Cardiac fibroblast (primary cell): ENCODE measurements at places on chromosomes 1 and 21.

DNA sequence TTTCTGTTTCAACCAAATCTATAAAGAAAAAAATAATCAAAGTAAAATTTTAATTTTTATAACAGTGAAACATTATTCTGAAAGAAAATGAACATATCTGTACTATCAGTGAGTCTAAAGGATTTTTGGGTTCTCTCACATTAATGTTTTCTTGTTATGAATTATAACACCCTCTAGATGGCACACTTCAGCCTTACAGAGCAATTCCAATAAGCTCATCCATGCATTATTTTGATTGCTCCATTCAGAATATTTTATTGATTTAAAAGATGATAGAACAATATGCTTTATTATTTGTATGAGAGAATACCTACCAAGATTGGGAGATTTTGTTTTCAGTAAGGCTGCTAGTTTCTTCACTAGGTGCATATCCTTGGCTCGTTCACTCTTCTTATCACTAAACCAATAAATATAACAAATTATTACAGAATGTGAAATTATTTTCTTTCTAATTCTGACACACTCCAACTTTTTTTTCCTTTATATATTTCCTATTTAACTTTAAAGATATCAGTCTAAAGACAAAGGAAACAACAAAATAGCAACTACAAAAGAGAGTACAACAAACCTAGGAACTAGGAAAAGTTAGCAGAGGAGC, 82.4 kb downstream of the RAB3GAP2 start:
- DNase-seq: peak; percentile 60

DNA sequence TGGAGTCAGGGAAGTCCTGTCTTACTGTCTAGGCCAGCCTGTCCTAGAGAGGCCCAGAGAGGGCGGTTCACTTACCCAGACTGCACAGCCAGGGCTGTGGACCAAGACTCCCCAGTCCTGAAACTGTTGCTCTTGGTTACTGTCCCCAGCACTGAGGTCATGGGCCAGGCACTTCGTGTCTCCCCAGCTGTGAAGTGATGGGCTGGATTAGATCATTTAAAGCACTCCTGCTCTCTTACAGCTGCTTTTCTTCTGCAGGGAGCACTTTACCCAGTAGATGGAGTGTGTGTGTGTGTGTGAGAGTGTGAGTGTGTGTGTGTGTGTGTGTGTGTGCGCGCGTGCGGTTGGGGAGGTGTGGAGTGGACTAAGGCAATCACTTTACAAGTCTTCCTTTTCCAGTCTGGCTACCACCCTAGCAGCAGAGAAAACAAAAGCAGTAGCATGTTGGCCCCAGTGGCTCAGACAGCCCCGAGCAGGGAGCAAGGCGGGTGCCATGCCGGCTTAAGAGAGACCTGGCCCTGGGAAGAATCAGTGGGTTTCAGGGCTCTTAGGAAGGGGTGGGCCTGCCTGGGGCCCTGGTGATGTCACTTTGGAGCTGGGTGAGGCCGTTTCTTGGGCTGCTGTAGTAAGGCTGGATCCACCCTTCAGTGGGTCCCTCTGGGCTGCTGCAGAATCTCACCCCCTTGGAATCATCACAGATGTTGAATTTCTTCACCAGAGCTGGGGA, 2.4 kb downstream of the SPSB1 start:
- DNase-seq: peak; percentile 73

GRCh38 chr1:60861961-60862567, 220.3 kb upstream of the NFIA start:
- no peak for DNase-seq

DNA sequence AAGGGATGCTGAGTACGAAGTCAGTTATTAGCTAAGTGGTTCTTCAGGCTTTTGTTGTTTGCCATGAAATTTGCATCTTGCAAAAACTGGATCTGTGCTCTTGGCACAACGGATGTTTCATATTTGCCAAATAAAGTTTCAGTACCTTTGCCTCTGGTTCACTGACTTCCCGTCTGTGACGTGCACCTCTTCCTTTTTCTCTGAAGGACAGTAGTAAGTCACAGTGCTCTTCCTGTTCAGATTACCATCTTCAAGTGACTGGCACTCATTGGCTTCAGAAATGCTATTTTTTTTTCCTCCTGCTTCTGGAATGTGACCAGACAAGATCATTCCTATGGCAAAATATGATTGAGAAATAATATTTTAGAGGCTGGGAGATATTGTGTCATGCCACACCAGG, 75.9 kb upstream of the GREM2 start:
- DNase-seq: no peak

DNA sequence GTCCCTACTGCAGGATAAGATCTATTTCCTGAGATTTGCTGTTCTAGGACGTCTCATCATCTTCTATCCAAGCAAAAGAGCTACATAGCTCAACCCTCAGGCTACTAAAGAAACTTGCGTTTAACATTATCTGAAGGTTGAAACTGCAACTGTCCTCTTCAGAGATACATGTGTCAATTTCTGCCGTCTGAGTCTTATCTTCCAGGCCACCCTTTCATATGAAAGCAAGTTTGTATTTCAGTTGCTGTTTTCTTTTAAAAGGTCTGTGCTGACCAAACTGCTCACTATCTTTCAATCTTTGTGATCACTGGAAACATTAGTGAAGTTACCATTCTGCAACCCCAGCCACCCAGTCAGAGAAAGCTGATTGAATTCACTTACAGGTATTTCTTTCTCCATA, 108.6 kb upstream of the RAB3GAP2 start:
- no peak for DNase-seq

DNA sequence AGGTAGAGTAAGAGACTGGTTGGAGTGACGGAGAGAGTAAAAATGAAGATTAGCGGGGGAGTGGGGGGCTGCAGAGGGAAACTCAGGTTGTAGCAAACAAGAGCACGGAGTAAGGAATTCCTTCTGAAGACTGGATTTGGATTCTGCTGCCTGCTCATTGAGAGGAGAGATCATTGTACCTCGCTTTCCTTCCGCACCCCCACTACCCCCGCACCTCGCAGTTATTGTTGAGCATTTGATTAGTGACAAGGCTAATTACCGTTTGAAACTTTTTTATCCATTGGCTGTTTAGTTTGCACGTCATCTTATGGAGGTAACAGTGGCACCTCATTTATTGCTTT, 463 bp downstream of the PRPF3 start:
- DNase-seq: peak; percentile 2

GRCh38 chr1:155158991-155159390, 14.1 kb downstream of the KRTCAP2 start:
- no peak for DNase-seq

DNA sequence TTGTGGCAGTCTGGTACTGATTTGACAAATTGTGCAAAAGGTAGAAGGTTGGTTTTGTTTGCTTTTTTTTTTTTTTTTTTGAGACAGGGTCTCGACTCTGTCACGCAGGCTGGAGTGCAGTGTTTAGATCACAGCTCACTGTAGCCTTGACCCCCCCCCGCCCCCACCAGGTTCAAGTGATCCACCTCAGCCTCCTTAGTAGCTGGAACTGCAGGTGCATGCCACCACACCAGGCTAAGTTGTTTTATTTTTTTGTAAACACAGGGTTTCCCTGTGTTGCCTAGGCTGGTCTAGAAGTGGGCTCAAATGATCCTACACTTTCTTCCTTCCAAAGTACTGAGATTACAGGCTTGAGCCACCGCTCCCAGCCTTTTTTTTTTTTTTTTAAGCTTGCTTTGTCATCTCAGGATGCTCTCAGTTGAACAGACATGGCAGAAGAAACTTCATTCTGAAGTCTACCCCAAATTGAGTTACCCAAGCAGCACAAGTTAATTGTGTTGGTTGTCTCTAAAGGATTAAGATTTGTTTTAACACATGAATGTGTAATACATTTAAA, 8.2 kb downstream of the KDM1A start:
- no peak for DNase-seq

GRCh38 chr1:14924455-14925331, 228.9 kb upstream of the TMEM51 start:
- no peak for DNase-seq

- DNase-seq: no peak
Measured at GRCh38 chr21:42114646-42115045, 43.5 kb downstream of the UMODL1 start.

GRCh38 chr1:20634594-20635084, 1.4 kb downstream of the PINK1 start:
- peak; percentile 52 for DNase-seq

DNA sequence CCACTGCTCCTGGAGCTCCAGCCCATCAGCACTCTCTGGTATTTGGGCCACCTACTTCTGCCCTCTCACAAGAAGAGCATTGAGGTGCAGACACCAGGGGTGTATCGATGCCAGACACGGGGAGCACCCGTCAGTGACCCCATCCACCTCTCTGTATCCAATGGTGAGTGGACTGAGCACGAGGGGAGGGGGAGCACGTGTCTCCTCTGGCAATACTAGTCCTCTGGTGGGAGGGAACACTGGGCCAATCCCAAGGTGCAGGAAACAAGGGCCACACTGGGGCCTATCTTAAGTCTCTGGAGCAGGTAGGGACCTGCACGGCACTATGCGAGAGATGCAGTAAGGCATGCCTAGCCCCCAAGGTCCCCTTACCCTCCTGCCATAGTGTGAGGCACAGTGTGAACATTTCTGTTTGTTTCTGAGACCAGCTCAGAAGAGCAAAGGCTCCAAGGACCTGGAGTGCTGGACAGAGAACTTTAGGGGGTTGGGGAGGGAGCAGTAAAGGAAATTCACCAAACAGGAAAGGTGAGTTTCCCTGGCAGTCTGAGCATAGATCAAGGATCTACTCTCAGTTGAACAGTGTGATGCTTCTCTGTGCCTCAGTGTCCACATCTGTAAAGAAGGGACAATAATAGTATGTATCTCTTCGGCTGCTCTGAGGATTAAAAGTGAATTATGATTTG, 2.3 kb downstream of the FCRLB start:
- DNase-seq: no peak

GRCh38 chr1:51788938-51789337, 89.6 kb downstream of the NRDC start:
- no peak for DNase-seq

DNA sequence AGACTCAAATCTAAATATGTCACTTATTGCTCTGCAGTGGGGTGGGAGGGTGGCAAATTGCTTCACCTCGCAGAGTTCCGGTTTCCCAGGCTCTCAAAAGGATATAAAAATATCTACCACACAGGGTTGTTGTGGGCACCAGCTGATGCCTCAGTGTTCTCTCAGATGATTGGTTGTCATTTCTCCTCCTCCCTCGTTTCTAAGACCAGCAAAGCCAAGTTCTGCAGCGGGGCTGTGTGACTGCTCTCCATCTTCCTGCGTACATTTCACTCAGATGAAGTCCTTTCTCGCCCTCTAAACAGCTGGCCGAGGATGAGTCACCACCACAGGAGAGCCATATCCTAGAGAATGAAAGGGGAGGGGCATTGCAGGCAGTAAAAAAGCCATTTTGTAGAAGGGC, 35.0 kb upstream of the VWA5B1 start:
- DNase-seq: peak; percentile 59
